Dermis microvascular lymphatic vessel endothelial cell (primary cell): ENCODE measurements at places on chromosomes 5 and 9.

GRCh38 chr9:120463765-120464164, 116.2 kb downstream of the CDK5RAP2 start:
- DNase-seq, result no peak

GRCh38 chr5:39461007-39461682, 36.4 kb upstream of the DAB2 start:
- DNase-seq, result no peak

DNA sequence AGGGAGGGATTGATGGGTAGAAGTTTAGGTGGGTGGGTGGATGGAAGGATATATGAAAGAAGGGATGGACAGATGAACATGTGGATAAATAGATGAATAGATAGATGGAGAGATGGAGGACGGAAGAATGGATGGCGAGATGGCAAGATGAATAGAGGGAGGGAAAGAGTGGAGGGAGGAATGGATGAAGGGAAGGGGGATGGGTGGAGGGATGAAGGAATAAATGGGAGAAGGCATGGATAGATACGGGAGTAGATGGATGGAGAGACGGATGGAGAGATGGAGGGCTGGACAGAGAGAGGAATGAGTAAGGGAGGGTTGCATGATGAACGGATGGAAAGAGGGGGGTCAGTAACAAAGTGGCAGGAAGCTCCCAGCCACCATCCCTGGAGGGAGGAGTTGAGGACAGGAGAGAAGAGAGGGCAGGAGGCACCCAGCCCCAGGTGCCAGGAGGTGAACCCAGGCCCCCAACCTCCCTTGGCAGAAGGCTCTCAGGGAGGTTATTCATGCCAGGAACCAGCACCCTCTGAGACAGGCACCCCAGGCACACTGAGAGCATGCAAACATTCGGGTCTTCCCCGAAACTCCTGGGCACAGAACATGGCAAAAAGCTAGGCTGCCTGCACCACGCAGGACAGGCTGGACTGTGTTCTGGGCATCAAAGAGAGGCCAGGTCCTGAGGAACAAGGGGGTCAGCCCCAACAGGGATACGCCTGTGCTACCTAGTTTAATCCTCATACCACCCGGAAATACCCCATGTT, 9.1 kb downstream of the SARDH start:
- DNase-seq, result no peak

GRCh38 chr5:181241393-181241975, 2.2 kb downstream of the RACK1 start:
- peak; percentile 55 for DNase-seq

GRCh38 chr5:138504799-138505198, 38.2 kb downstream of the ETF1 start:
- no peak for DNase-seq

DNA sequence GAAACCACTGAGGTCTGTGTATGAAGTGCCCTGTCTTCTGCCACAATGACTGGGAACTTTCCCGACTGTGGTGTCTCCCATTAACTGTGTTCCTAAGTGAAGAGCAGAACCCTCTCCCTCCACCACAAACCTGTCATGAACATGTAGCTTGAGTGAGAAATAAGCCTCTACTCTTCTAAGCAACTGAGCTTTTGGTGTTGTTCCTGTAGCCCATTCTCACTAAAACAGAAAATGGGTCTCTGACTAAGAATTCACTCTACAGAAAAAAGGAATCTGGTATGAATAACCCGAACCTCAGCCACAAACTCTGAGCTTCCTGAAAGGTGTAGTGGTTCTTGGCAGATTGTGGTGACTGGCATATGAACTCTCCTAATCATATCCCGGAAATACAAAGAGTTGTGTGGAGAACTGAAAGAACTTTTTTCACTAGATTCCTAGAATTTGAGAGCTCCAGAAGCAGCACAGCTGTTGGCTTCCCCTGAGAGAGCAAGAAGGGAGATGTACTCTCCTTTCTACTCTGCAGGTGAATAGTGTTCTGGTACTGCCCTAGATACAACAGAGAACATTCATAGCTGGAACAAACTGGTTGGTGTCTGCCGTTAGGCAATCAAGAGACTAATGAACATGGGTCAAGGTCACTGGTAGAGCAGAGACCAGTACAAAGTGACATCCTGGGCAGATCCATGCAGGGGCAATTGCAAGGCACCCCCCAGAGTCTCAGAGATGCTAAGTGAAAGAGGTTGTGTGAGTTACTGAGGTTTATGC, 283.8 kb downstream of the PDE4D start:
- no peak for DNase-seq

DNA sequence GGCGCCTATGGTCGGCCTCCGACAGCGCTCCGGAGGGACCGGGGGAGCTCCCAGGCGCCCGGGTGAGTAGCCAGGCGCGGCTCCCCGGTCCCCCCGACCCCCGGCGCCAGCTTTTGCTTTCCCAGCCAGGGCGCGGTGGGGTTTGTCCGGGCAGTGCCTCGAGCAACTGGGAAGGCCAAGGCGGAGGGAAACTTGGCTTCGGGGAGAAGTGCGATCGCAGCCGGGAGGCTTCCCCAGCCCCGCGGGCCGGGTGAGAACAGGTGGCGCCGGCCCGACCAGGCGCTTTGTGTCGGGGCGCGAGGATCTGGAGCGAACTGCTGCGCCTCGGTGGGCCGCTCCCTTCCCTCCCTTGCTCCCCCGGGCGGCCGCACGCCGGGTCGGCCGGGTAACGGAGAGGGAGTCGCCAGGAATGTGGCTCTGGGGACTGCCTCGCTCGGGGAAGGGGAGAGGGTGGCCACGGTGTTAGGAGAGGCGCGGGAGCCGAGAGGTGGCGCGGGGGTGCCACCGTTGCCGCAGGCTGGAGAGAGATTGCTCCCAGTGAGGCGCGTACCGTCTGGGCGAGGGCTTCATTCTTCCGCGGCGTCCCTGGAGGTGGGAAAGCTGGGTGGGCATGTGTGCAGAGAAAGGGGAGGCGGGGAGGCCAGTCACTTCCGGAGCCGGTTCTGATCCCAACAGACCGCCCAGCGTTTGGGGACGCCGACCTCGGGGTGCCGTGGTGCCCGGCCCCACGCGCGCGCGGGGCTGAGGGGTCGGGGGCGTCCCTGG, 561 bp downstream of the DAPK1 start:
- peak; percentile 57 for DNase-seq

DNA sequence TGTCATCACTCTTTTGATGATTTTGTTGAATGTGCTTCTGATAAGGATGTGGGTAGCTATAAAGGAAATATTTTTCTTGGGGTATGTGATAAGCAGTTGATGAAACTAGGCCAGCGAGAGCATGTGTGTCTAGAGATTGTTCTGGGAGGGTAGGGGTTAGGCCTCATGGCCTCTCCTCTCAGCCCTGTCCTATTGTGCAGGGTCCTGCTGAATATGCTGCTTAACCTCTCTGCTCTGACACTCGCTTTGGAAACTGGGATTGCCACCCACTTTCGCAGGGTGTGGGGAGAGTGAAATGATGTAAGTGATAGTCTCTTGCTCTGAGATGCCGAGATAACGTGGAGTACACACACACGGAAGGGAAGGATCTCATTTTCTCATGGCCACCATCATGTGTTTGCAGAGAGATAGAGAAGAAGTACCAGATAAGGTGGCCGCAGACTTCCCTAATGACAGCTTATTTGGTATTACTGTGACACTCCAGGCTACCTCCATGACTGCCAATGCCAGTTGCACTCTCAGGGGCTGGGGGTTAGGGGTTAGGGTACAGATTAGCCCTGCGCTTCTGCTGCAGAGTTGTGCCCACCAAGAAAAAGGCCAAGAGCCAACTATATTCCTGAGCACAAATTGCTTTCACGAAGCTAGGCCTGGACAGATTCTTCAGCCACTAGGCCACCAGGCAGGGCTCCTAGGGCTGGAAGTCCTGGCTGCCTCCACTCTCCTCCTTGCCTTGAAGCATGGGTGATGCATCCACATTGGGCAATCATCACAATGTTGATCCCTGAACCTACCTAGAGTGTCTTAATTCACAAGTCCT, 25.2 kb upstream of the TNFAIP8 start:
- no peak for DNase-seq

DNA sequence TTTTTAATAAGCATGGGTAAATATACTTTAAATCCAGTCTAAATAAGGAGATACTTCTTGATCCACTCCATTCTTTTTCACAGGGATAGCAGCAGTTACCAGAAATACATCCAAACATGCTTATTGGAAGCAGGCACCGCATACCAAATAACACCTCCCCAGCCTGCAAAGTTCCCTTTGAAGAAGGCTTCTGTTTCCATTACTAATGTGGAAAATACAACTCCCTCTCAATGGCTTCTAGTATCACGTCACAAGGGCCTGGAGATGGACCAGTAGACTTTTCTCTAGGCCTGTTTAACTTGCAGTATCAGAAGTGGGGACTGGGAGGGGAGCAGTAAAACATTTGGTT, 20.8 kb downstream of the TMEM245 start:
- DNase-seq, result no peak

- DNase-seq, result no peak
These were observed 213.4 kb downstream of the MARCHF11 start for GRCh38 chr5:15966066-15966640.

- DNase-seq, result no peak
These were observed 119.6 kb downstream of the PPP2R2B start for GRCh38 chr5:146758938-146759337.

DNA sequence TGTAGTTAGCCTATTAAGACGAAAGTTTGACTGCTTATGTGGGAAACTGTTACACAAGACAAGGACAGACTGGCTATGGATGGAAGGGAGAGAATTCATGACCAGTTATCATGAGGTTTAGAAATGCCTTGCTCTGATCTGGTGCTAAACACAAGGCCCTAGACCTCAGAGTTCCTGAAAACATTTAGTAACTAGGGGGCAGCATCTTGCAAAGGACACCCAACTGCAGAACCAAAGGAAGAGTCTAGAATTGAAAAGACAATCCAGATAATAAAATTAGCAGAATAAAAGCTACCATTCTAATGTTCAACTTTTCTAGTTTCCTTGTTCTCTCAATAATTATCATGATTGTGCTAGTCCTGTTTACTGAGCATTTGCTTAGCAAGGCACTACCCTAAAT, 130.5 kb upstream of the GPR151 start:
- DNase-seq, result no peak

GRCh38 chr5:97131139-97131710, 11.2 kb downstream of the LIX1 start:
- DNase-seq, result no peak

DNA sequence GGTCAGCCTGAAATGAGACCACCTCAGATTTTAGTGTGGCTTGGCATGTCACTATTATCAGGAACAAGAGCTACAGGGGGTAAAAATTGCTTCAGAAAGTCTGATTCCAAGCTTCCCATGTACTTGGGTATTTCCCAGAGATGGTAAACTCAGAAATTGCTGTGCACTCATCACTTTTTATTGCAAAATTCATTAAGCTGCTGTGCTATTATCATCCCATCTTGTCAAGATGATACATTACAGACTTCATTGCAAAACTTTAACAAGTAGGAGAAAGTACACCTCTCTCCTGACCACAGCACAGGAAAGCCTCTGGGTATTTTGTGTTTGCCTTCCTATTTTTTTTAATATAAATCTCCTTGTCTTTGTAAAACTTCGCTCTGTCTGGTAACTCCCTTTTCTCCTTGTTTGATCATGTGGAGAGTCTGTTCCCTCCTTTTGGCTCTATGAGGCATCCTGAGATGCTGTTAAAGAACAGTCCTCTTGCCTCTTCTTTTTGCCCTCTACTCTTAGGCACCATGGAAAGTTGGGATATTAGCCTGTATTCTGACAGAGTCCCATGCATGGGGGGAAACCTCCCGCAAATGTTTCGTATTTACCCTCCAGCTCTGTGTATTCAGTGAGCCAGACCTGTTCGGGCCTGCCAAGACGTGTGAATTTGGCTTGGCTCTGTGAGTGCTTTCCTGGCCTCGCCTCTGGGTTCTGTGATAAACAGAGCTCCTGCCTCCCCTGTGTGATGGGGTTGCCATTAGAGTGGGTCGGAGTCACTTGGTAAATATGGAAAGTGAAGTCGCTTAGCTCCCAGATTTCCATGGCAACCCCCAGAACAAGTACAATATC, 260.7 kb downstream of the NR3C1 start:
- no peak for DNase-seq

- no peak for DNase-seq
These were observed 9.7 kb upstream of the JADE2 start for GRCh38 chr5:134515801-134516200.

DNA sequence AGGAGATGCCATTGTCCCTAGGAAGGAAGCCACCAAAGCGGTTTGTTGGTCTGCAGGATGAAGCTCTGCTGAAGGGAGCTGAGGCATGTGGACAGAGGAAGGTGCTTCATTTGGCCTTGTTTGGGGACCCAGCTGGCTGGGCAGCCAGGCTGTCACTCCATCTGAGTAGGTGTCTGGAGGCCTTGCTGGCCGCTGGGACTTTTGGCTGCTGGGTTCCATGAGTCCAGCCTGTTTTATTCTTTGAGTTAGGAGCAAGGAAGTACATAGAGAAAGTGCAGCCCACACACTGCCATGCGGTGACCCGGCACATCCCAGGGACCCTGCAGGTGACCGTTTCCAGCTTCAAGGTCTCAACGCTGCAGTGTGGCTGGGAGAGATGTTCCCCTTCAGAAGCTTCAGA, 251.2 kb upstream of the IRX4 start:
- DNase-seq, result no peak

DNA sequence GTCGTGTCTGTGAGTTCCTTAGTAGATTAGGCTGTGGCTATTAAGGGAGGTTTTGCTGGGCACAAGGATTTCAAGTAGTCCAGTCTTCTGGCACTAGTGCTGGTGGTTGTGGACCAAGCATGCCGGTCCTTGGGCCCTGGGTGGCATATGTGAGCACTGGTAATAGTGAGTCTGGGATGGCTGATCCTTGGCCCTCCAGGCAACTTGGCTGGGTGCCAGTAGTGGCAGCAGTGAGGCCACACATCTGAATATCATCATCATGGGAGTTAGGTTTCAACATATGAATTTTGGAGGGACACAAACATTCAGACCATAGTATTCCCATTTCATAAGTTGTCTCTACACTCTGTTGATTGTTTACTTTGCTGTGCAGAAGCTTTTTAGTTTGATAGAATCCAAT, 25.3 kb upstream of the APBA1 start:
- no peak for DNase-seq

- DNase-seq, result no peak
These were observed 249.1 kb downstream of the DIRAS2 start for GRCh38 chr9:90393365-90394152.

DNA sequence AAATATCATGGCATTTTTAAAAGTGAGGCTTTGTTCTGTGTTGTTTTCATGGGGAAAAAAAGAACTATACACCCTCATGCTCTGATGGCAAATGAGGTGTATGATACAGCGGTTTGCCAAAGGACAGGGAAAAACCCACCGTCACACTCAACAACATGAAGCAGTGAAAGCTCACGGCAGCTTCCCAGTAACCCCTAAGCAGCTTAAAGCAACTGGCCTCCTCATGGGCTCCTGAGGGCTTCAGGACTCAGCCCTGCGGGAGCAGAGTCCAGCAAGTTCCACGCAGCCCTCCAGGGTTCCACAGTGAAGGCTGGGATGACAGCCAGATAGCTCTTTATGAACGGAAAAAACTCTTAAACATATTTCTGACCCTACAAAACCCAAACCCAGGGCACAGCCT, 12.9 kb downstream of the BARHL1 start:
- DNase-seq, result no peak

- no peak for DNase-seq
These were observed 31.2 kb downstream of the ENHO start for GRCh38 chr9:34491596-34491995.
